Karpas-422 (cell line): ENCODE measurements at places on chromosomes 6 and 20. TPM values are rescaled to one million over a fixed set of nuclear protein-coding genes. Genes with fewer than 3 reads are reported as not detected.

Gene GHRH
- not detected in 2 replicates for total RNA-seq

Gene RNF8
- total RNA-seq: 22.5 and 32.7 TPM in 2 replicates

Gene HMGCLL1
- not detected in 2 replicates for total RNA-seq

- H3K4me3 ChIP-seq: no peak overlapping the region
- H3K36me3 ChIP-seq: no peaks in the 10 kb centered on the region
- H3K4me1 ChIP-seq: no peaks in the 10 kb centered on the region
- H3K27me3 ChIP-seq: 0 out of 2 replicates have a peak, but pooled peaks cover 2% of the 10 kb centered on the region
- DNase-seq: no peak
- H3K27ac ChIP-seq: no peak overlapping the region
Measured at GRCh38 chr20:14790771-14791620, 453.6 kb upstream of the FLRT3 start.

- no peak overlapping the region for H3K4me3 ChIP-seq
- H3K36me3 ChIP-seq: peaks cover 23% of the 10 kb centered on the region
- H3K4me1 ChIP-seq: peaks cover 30% of the 10 kb centered on the region
- H3K27ac ChIP-seq: no peak overlapping the region
- no peak for DNase-seq
Measured at GRCh38 chr6:43606019-43606418, 23.0 kb downstream of the GTPBP2 start.

GRCh38 chr6:163635315-163635714 lies 220.8 kb downstream of the QKI start:
- H3K4me1 ChIP-seq: no peaks in the 10 kb centered on the region
- no peak for DNase-seq
- H3K36me3 ChIP-seq: no peaks in the 10 kb centered on the region
- no peaks in the 10 kb centered on the region for H3K27me3 ChIP-seq
- no peak overlapping the region for H3K4me3 ChIP-seq

- H3K36me3 ChIP-seq: no peaks in the 10 kb centered on the region
- no peak for DNase-seq
- H3K4me1 ChIP-seq: no peaks in the 10 kb centered on the region
- 0 out of 2 replicates have a peak, but pooled peaks cover 3% of the 10 kb centered on the region for H3K27me3 ChIP-seq
Measured at GRCh38 chr6:170188571-170189001, 102.3 kb downstream of the DLL1 start.

- H3K4me3 ChIP-seq: no peak overlapping the region
- H3K4me1 ChIP-seq: no peaks in the 10 kb centered on the region
- no peaks in the 10 kb centered on the region for H3K36me3 ChIP-seq
- no peak for DNase-seq
- no peaks in the 10 kb centered on the region for H3K27me3 ChIP-seq
- no peak overlapping the region for H3K27ac ChIP-seq
Measured at GRCh38 chr6:76418560-76419223, 346.2 kb upstream of the IMPG1 start.

DNA sequence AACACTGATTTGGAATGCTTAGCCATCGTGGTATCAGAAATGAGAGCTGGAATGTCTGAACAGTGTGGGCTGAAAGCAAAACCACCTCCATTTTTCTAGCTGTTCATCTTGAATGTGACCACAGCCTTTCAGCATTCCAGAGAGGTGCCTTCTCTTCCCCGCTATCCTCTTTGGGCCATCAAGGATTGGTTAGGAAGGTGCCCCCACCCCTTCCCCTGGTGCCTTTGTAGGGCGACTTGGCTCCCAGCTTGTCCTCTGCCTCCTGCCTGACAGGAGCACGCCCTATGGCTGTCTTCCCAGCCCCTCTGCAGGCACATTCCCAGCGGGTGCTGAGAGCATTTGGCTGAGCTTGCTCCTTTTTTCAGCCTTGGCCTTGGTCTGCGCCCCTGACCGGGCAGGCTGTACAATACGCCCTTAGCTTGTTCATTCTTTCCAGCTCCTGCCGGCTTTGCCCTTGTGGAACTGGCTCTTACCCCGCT lies 97.5 kb downstream of the ARMC2 start:
- H3K4me3 ChIP-seq: no peak overlapping the region
- H3K27ac ChIP-seq: no peak overlapping the region
- no peaks in the 10 kb centered on the region for H3K36me3 ChIP-seq
- H3K27me3 ChIP-seq: no peaks in the 10 kb centered on the region
- no peak for DNase-seq

DNA sequence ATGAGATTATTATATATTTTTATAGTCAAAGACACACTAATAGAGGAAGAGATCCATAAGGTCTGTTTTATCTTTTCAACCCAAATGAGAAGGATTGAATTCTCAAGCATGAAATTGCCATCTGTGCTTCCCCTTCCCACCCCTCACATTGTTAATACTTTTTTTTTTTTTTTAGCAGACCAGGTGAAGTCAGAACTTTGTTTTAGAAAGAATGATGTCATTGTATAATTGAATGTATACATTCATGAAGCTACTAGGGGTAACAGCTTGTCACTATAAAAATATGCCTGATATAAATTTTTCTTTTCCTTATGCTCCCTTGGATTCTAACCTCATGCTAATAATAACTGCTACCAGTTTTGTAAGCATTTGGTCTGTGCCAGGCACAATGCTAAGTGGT lies 88.9 kb downstream of the TFAP2B start:
- H3K4me1 ChIP-seq: no peaks in the 10 kb centered on the region
- H3K4me3 ChIP-seq: no peak overlapping the region

- H3K27me3 ChIP-seq: no peaks in the 10 kb centered on the region
- H3K4me1 ChIP-seq: no peaks in the 10 kb centered on the region
- no peak for DNase-seq
Measured at GRCh38 chr6:3296078-3296477, 37.3 kb downstream of the PSMG4 start.

- H3K4me3 ChIP-seq: peak overlapping the region; percentile 65
- no peaks in the 10 kb centered on the region for H3K27me3 ChIP-seq
Measured at GRCh38 chr6:69796073-69796641, 653 bp downstream of the LMBRD1 start.
